Effector memory CD4-positive, alpha-beta T cell (primary cell): ENCODE measurements at places on chromosomes 16 and 17.

DNA sequence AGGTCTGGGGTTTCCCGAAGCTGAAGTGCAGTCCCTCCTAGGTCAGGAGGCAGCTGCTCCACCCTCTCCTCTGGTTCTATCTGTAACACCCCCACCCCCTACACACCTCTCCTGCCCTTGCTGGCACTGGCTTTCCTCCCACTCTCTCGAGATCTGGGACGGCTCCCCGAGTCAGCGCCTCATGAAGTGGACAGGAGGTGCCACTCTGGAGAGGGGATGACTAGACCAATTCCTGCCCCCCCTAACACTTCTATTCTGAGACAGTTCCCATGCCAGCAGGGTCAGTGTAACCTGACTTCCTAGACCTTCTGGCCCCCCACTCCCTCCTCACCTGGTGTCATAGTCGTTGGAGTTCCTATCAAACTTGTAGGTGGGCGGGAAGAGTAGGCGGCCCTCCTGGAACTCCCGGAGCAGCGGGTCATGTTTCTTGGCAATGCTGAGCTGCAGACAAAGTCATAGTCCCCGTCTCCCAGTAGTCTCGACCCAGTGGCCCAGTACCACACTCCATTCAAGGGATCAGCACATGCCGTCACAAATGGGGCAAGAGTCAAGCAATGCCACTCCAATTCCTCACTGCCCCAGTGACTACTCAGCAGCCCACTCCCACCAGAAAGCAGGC, 9.7 kb downstream of the INPP5K start:
- DNase-seq = no peak

DNA sequence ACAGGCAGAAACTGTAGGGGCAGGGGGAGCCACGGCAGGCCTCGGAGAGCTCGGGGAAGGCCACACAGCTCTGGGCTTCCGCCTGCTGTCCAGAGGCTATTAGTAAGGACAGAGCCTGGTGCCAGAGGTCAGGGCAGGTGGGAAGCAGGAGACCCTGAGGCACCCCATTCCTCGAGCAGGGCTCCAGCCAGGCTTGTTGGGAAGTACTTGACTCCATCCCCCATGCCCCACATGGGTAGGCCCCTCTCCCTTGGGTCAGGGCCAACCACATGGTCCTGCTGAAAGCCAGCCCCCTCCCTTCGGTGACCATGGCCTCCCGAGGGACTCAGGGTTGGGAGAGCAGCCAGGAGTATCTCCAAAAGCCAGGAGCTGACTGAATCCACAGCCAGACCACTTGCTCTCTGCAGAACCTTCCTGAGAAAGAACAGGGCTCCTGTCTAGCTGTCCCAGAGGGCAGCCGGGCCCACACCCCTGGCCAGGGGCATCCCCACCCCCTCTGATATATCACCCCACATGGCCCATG, 17.4 kb upstream of the MPRIP start:
- no peak for DNase-seq

DNA sequence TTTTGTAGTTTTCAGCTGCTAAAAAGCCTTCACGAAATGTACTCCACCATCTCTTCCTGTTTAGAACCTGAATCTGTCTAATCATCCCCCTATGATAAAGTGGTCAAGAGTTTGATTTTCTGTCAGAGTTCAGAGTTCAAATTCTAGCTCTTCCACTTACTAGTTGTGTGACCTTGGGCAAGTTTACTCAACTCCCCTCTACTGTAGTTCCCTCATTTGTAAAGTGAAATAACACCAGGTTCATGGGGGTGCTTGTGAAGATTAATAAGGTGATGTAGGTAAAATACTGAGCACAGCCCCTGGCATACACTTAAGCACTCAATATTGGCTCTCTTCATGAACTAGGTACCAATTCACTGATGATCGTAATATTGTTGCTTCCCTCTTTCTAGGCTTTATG, 1.2 kb upstream of the CDC6 start:
- DNase-seq = no peak

- no peak for DNase-seq
Measured at GRCh38 chr16:802461-802860, 1.9 kb upstream of the GNG13 start.

GRCh38 chr16:84199861-84200260, 8.9 kb downstream of the ADAD2 start:
- DNase-seq = no peak

DNA sequence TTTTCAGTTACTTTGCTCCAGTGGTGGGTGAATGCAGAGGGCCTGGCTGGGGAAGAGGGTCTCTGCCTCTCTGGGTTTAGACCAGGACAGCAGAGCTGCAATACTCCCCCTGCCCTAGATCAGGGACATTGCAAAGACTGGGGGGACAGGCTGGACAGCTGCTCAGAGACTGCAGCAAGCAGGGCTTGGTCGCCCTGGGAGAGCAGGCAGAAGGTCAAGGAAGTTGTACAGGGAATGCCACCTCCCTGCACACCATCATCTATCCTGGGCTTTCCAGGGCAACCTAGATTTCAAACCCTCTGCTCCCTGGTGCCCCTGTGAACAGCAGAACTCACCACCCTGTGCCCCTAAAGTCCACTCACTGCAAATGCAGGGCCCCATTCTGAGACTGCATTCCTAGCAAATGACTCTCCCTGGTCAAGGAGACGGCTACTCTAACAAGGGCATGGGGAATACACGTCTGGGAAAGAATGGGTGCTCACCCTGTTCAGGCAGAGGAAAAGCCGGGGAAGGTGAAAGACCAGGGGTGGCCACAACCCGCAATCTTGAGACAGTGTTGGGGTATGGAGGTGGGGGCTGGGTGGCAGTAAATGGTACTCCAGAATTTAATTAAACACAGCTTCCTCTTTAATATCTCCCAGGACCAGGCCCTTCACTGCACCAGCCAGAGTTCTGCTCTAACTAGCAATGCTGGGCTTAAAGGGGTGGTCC, 1.0 kb downstream of the KIFC3 start:
- no peak for DNase-seq

GRCh38 chr17:36877771-36878170, 59.5 kb upstream of the LHX1 start:
- no peak for DNase-seq
